CD4-positive, alpha-beta T cell (primary cell): ENCODE measurements at places on chromosomes 12 and 14. TPM values are rescaled to one million over a fixed set of nuclear protein-coding genes. Genes with fewer than 3 reads are reported as not detected.

GRCh38 chr14:101066826-101067510 lies 163.4 kb upstream of the RTL1 start:
- no peaks in the 10 kb centered on the region for H3K36me3 ChIP-seq
- DNase-seq, result no peak
- H3K4me1 ChIP-seq, result no peaks in the 10 kb centered on the region
- H3K27me3 ChIP-seq, result no peaks in the 10 kb centered on the region
- H3K4me3 ChIP-seq, result no peak overlapping the region

Gene FBRSL1
- 75.8 TPM for total RNA-seq

Gene FAM186B
- total RNA-seq, result 0.74 TPM

DNA sequence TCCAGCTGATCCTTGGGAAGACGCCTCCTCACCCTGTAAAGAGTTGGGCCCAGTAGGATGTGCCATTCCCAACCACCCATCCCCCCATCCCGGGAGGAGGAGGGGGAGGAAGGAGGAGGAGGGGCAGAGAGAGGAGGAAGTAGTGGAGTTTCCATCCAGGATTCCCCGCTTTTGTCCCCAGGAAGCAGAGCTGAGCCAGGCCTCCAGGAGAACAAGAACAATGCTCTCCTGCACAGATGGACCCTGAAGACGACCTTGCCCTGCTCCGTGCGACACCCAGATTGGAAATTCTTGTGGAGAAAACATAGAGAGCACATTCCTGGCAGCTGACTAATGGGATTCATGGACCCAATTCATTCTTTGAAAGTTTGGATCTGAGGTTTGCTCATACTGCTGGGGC lies 132.3 kb upstream of the CRY1 start:
- H3K4me1 ChIP-seq, result no peaks in the 10 kb centered on the region
- H3K27me3 ChIP-seq, result no peaks in the 10 kb centered on the region
- no peaks in the 10 kb centered on the region for H3K36me3 ChIP-seq

GRCh38 chr14:65439117-65439516 lies 26.6 kb downstream of the FUT8 start:
- H3K27me3 ChIP-seq, result no peaks in the 10 kb centered on the region
- peaks cover 11% of the 10 kb centered on the region for H3K36me3 ChIP-seq
- H3K27ac ChIP-seq, result no peak overlapping the region
- H3K4me1 ChIP-seq, result no peaks in the 10 kb centered on the region
- H3K4me3 ChIP-seq, result no peak overlapping the region

DNA sequence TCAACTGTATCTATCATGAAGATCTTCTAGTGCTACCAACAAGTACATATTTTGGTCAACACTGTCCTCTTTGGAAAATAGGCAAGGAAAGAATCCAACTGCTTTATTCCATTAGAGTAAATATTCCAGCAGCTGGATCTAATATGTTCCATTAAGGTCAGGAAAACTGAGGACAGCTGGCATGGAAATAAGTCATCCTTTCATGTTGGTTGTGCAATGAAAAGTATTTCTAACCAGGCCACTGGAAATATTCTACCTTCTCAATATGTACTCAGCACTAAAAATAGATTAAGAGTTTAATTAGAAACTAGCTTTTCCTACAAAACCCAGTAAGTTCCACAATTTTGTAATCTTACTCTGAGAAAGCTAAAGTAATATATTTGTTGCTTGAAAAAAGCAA lies 19.6 kb downstream of the HIGD1C start:
- H3K27me3 ChIP-seq, result no peaks in the 10 kb centered on the region
- DNase-seq, result no peak
- H3K4me1 ChIP-seq, result no peaks in the 10 kb centered on the region
- H3K4me3 ChIP-seq, result no peak overlapping the region

DNA sequence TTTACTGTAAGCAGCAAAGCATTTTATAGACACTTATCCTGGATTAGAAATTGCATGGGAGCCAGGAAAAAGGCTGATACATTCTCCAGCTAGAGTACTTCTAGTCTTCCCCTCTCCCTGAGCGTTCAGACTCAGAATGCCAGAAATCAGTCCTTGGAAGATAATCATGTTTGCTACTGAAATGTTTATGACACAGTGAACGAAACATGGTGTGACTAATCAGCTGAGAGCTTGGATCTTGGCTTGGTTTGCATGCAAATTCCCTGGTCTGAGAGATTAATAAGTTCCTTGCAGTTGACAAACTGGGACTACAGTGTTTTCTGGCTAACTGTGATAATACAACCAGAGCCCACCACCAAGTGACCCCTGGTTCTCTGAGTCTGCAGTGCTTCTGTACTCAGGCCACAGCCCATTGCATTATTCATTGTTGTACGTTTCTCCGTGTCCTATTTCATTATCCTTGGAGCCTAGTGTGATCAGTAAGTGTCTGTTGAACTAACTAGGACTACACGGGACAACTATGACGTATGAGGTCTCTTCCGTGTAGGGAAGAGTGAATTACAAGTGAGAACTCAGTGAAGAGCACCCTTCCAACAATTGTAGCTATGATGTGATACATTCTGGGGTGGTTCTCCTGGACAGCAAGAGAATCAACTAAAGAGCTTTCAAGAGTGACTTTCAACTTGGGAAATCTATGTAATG lies 34.6 kb upstream of the EVL start:
- no peak overlapping the region for H3K27ac ChIP-seq
- DNase-seq, result no peak
- H3K36me3 ChIP-seq, result no peaks in the 10 kb centered on the region
- no peaks in the 10 kb centered on the region for H3K4me1 ChIP-seq

GRCh38 chr14:25215607-25216006 lies 165.7 kb upstream of the STXBP6 start:
- no peak overlapping the region for H3K27ac ChIP-seq
- no peak overlapping the region for H3K4me3 ChIP-seq
- H3K4me1 ChIP-seq, result no peaks in the 10 kb centered on the region

DNA sequence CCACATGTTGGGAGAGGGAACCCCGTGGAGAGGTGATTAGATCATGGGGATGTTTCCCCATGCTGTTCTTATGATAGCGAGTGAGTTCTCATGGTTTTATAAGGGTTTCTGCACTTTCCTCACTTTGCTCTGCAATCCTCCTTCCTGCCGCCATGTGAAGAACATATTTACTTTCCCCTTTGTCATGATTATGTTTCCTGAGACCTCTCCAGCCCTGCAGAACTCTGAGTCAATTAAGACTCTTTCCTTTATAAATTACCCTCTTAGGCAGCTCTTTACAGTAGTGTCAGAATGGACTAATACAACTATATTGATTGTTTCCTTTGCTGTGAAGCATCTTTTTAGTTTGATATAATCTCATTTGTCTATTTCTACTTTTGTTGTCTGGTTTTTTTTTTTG lies 13.1 kb upstream of the RASSF9 start:
- no peaks in the 10 kb centered on the region for H3K36me3 ChIP-seq
- no peaks in the 10 kb centered on the region for H3K27me3 ChIP-seq
- no peak overlapping the region for H3K27ac ChIP-seq

DNA sequence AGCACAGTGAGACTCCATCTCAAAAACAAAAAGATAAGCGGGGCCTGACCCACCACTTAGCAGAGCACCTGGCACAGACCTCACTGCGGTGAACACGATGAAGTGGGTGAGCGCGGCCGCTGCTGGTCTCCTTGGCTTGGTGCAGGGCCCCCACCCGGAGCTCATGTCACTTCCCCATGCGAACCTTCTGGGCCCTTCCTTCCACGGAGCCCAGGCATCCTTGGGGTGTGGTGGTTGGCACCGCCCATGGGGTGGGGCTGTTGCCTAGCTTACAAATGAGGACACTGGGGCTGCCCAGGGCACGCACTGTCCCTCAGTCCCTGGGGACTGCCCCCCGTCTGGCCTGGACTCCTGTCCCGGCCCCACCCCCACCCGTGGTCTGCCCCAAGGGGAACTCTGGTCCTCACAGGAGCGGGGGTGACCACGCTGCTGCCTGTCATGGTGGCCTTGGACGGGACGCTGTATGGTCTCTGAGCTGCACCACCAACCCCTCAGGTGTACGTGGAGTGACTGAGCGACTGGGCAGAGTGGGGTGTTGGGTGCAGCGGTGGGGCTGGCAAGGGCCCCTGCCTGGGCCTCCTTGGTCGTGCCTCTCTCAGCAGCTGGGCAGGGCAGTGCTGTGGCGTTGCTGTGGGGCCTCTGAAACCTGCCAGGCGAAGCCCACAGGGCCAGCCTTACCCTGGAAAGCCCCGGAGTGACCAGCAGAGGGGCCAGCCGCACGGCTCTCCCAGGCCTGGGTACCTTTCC lies 15.3 kb downstream of the FBRSL1 start:
- H3K36me3 ChIP-seq, result peaks cover 18% of the 10 kb centered on the region
- H3K4me1 ChIP-seq, result peaks cover 90% of the 10 kb centered on the region
- no peak for DNase-seq
- no peaks in the 10 kb centered on the region for H3K27me3 ChIP-seq
- H3K4me3 ChIP-seq, result no peak overlapping the region
- H3K27ac ChIP-seq, result no peak overlapping the region
